ENCODE measurements at places on chromosomes 7 and 10.
A peak's percentile ranks its signal among the peaks of the same experiment; 100 is the strongest.

DNA sequence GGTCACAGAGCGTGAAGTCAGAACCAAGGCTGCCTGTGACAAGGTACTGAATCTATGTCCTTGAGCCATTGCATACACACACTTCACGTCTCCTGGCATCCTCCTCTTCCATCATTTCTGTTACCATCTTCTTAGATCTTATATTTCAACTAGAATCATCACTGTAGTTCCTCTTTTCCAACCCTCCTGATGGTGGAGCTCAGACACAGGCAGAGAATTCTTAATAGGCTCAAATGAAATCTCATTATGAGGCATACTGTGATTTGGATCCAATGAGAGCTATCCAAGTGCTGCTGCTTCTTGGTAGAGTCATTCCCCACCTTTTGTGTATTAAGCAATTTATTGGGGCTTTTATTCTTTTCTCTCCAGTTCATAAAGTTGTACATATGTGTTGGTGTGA is 113.2 kb downstream of the CALCR start:
- no peak for ATAC-seq

GRCh38 chr7:45118292-45118691 is 6.8 kb upstream of the TBRG4 start:
- no peak for ATAC-seq

DNA sequence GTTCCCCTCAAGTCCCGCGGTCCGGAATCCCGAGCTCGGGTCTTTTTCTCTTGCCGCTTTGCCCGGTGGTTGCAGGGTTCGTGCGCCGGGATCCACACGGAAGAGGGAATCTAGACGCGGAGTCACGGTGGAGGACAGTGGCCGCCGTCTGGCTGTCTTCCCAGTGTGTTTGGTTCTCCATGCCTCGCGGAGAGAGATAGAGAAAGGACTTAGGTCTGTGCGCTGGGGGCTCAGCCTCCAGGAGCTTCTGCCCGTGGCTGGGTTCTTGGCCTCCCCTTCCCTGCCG is 1.6 kb downstream of the FFAR4 start:
- ATAC-seq, result no peak

GRCh38 chr10:100311298-100311697 is 18.7 kb downstream of the PKD2L1 start:
- ATAC-seq, result peak; percentile 82

DNA sequence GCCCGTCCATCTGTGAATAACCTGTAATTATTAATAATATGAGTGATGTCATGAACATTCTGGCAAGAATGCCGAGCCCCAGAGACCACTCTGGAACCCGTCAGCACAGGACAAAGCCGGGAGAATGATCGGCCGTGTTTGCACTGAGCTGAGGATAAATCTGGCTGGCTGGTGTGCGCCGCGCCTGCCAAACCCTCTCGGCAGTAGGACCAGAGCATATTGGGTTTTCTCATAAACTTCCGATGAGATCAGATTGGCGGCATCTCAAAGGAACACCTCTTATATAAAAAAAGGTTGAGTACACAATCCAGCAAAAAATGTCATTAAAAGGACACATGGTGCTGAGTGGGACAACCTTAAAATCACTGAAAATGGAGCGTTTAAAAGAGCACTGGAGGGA is 296.0 kb upstream of the MKI67 start:
- ATAC-seq, result no peak

GRCh38 chr7:16268821-16269768 is 152.2 kb downstream of the CRPPA start:
- ATAC-seq, result no peak

Measured in esophagus mucosa (tissue), 1 donor.